Right atrium auricular region (tissue), 2 donors: ENCODE measurements at places on chromosomes 3 and 15. TPM values are rescaled to one million over a fixed set of nuclear protein-coding genes. Genes with fewer than 3 reads are reported as not detected.

Gene SEMA6D
- total RNA-seq = 14.3 TPM

Gene ACKR2
- total RNA-seq = 6.2 TPM

Gene PLCB2
- 8.4 TPM for total RNA-seq

Gene IGF2BP2
- total RNA-seq = 11.0 TPM

Gene SPTBN5
- total RNA-seq = 1.3 TPM

GRCh38 chr3:88573472-88573871 is 423.7 kb downstream of the C3orf38 start:
- no peak for DNase-seq

- no peak for DNase-seq
These were observed 36.2 kb upstream of the TRH start for GRCh38 chr3:129938140-129938930.

- no peak for DNase-seq
These were observed 5.2 kb downstream of the WDR5B start for GRCh38 chr3:122410639-122411038.
